D721Med (cell line): ENCODE measurements at places on chromosomes 5 and 9.
A peak's percentile ranks its signal among the peaks of the same experiment; 100 is the strongest.

DNA sequence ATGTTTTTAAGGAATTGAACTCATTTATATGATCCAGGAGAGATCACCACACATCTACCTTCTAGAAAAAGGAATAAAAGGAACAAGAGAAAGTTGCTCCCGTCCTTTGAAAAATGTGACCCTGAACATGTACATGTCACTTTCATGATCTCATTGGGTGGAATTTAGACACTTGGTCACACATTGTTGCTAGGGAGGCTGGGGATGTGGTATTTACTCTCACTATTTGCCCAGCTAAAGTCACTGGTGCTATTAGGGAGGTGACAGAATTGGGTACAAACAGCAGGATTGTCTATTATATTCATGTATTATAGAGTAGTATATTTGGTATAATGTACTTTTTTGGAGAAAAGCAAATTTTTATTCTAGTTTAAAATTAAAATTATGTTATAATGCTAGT, 2.1 kb upstream of the CDH10 start:
- no peak for DNase-seq

- no peak for DNase-seq
Observed at GRCh38 chr5:65480306-65480865, 1.3 kb downstream of the ADAMTS6 start.

DNA sequence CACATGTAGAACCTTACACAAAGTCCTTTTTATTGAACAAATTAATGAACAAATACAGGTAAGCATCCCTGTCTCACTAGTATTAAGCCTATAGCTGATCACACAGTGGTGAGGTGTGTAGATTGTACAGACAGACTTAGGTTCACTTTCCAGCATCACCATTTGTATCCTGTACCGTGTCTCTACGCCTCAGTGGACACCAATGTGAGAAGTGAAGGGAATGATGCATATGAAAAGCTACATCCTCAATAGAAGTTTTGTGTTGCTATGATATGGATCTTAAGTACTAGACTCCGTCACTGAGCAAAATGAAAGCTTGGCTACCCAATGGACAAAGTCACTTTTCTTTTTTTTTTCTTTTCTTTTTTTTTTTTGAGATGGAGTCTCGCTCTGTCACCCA, 46.6 kb downstream of the UGCG start:
- no peak for DNase-seq

GRCh38 chr9:136695435-136695895, 8.2 kb upstream of the AGPAT2 start:
- no peak for DNase-seq

GRCh38 chr5:72623323-72623722, 116.1 kb upstream of the ZNF366 start:
- DNase-seq: no peak

- DNase-seq: no peak
Observed at GRCh38 chr5:135266303-135266635, 132.8 kb downstream of the MACROH2A1 start.

- DNase-seq: no peak
Observed at GRCh38 chr5:97065475-97065874, 76.9 kb downstream of the LIX1 start.

DNA sequence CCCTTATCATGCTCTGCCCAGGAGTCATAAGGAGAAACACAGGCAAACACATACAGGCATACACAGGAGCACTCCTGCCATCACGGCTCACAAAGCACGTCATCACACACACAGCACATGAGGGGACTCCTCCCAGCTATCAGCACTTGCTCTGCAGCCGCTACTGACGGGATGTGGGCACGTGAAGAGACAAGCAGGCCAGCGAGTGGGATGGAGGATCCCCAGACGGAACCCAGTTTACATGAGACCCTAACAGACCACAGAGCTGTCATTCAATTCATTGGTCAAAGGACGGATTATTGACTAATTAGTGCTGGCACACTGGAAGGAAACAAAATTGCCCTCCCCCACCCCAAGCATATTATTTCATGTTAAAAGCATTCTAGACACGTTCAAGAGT, 53.6 kb downstream of the SEMA4D start:
- DNase-seq: no peak

GRCh38 chr5:52638732-52639131, 149.0 kb upstream of the ITGA1 start:
- DNase-seq: no peak

GRCh38 chr5:10534561-10535530, 29.0 kb upstream of the ANKRD33B start:
- no peak for DNase-seq

DNA sequence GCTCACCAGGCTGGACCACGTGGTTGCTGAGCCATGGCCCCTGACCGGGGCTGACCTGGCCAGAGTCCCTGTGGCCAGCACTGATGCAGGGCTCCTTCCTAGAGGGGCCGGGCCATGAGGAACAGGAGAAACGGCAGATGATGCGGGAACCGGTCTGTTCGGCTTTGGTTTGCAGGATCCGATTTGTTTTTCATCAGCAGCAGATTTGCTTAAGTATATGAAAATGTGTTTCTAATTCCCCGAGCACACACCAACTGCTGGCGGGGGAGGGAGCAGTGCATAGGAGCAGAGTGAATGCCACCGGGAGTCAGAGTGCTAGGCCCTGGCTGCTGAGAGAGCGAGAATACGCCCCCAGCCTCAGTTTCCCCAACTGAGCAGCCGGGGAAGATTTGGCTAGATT, 13.6 kb downstream of the NTNG2 start:
- DNase-seq: peak; percentile 73

DNA sequence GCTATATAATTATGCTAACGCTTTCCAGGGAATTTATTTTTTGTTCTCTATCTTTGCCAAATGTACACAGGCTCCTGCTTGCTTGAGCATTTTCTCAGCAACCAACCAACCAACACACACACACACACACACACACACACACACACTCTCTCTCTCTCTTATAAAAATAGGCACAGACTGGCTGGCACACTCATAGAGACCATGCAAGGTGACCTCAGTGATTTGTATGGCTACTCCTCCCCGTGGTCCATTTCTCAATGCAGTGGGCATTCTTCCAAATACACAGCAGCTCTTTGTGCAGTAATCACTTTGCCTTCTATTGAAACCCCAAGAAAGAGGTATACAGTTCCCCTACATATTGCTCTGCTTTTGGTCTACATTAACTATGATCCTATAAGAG, 416.0 kb downstream of the MAN2A1 start:
- DNase-seq: no peak

DNA sequence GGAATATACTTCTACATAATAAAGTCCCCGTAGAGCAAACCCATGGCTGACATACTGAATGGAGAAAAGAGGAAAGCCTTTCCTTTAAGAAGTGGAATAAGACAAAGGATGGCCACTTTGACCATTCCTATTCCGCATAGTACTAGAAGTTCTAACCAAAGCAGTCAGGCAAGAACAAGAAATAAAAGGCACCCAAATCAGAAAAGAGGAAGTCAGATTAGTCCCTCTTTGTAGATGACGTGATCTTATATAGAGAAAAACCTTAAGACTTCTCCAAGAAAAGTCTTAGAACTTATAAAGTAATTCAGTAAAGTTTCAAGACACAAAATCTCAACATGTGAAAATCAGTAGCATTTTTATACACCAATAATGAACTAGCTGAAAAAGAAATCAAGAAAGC, 133.9 kb downstream of the GIN1 start:
- DNase-seq: no peak

- DNase-seq: no peak
Observed at GRCh38 chr5:92850886-92851285, 730.1 kb downstream of the NR2F1-AS1 start.

DNA sequence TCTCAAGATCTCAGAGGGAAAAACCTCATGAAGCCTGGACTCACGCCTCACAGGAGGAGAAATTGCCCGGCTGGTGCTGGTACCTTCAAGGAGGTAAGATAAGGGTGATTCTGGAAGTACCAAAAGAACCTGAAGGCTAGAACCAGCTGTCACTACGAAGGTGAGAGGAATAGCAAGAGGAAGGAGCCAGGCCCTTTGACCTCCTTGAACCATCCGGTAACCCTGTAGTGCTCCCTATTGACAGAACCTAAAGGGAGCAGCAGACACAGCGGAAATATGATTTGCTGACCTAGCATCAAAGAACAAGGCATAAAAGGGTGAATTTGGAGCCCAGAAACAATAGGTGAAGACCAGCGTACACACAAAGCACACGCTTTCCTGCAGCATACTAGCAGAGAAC, 92.2 kb downstream of the DOCK8 start:
- no peak for DNase-seq

- DNase-seq: no peak
Observed at GRCh38 chr9:35490910-35491465, 1.1 kb downstream of the RUSC2 start.

GRCh38 chr5:127088251-127088650, 14.9 kb upstream of the C5orf63 start:
- DNase-seq: no peak

GRCh38 chr5:42760426-42760825, 3.8 kb downstream of the CCDC152 start:
- no peak for DNase-seq

DNA sequence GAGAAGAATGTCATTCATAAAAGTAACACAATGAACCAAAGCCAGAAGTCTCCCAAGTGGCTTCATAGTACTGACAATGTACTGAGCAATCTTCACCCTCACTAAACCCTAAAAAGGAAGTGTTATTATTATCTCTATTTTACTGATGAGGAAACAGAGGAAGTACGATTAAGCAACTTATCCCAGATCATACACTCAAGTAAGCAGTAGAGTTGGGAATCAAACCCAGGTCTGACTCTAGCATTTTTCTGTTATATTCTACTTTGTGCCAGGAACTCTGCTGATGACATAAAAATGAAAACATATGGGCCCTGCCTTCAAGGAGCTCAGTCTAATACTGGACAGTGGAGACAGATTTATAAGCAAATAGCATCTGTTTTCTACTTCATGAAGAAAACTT, 109.2 kb downstream of the RAPGEF6 start:
- no peak for DNase-seq

GRCh38 chr9:7298123-7298522, 501.5 kb downstream of the DMAC1 start:
- no peak for DNase-seq

DNA sequence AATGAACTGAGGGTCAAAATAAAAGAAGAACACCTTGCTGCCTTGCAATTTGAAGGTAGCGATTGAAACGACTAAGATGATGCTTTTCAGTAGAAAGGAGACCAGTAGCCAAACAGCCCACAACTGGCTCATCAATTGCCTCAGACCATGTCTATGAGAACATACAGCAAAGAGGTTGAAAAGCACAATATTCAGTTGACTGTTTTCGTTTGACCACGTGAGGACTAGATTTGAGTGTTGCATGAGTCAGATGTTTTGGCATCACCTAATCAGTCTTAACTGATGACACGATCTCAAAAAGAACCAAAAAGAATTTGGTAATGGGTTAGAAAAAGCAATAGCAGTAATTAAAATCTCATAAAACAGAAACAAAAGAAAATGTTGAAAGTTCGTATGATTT, 82.7 kb upstream of the IL7R start:
- DNase-seq: no peak

DNA sequence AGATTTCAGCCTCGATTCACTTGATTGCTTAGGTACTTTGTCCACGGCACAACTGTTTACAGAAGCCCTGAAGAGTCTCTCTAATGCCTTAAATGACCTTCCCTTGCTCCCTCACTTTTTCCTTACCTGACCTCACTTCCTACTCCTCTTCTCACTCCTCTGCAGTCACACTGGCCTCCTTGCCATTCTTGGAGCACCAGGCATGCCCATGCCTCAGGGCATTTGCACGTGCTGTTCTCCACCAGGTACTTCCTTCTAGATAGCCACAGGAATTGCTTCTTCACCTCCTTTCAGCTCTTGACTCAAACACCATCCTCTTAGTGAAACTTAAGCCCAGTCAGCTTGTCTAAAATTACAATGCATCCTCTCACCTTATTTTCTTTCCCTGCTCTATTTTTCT, 52.4 kb upstream of the TRAF1 start:
- DNase-seq: no peak

DNA sequence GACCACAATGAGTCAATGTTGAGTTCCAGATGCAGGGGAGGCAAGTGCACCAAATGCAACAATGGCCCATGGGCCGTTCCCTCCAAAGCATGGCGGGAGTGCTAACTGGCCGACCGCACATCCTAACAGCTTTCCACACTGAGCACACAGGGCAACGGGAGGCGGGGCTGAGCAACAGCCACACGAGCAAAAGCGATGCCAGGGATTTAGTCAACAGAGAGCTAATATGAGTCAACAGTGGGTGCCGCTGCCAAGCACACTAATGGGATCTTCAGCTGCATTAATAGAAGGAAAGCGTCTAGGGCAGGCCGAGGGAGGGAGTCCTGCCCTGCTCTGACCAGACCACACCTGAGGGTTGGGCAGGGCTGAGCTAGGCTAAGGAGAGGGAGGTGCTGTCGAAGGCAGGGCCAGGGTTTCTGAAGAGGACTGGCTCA, 4.6 kb downstream of the EPB41L4B start:
- DNase-seq: no peak

DNA sequence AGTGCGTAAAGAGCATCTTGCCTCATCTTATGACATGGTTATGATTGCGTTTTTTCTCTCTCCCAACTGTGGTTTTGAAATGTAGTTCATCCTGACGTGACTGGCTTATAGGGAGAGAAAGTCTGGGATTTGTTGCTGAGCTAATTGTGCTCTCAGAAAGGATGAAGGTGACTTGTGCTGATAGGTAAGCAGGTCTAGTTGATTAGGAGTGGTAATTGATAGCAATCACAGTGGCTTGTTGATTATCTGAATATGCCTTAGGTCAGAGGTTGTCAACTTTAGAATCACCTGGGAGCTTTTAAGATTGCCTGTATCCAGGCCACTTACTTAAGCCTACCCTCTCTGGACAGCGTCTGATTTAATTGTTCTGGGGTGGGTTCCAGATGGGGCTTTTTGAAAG, 117.8 kb downstream of the TLE4 start:
- DNase-seq: no peak

DNA sequence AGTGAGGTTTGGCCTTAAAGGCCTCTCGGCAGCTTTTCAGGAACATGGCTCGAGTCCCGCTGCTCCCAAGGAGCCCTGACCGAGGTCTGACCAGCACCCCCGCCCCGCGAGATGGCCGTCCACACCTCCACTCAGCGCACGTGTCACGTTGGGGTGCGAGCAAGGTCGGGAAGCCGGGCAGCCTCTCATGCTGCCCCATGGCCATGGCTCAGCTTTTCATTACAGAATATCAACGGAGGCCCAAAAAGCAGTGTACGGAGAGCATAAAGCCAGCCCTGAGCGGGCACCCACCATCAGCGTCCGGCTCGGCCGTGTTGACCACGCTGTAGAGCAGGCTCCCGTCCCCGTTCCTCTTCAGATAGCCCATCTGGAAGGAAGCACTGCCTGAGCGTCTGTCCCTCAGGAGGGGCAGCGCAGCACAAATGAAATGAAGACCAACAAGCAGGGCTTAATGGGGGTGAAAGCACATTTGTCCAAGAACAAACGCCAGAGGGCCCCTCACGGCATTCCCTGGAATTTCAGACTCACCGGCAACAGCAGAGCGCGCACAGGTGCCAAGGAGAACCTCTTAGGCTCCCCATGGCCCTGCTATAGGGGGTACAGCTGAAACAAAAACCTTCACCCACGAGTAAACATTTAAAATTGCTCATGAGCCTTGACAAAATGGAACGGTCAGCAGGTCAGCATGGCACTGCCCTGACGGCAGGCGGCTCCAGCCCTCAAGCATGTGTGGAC, 11.6 kb downstream of the BRD9 start:
- no peak for DNase-seq
